ENCODE measurements at places on chromosomes 16 and 17.

- peak; percentile 36 for DNase-seq
Observed at GRCh38 chr17:6523330-6523729, 33.0 kb downstream of the PITPNM3 start.

GRCh38 chr17:19873346-19873745 is 5.6 kb upstream of the ULK2 start:
- DNase-seq = no peak

- DNase-seq = no peak
Observed at GRCh38 chr17:60155815-60156214, 6.0 kb downstream of the CA4 start.

GRCh38 chr17:9086577-9086976 is 65.3 kb downstream of the NTN1 start:
- DNase-seq = no peak

GRCh38 chr17:57666201-57666870 is 78.8 kb downstream of the CCDC182 start:
- no peak for DNase-seq

DNA sequence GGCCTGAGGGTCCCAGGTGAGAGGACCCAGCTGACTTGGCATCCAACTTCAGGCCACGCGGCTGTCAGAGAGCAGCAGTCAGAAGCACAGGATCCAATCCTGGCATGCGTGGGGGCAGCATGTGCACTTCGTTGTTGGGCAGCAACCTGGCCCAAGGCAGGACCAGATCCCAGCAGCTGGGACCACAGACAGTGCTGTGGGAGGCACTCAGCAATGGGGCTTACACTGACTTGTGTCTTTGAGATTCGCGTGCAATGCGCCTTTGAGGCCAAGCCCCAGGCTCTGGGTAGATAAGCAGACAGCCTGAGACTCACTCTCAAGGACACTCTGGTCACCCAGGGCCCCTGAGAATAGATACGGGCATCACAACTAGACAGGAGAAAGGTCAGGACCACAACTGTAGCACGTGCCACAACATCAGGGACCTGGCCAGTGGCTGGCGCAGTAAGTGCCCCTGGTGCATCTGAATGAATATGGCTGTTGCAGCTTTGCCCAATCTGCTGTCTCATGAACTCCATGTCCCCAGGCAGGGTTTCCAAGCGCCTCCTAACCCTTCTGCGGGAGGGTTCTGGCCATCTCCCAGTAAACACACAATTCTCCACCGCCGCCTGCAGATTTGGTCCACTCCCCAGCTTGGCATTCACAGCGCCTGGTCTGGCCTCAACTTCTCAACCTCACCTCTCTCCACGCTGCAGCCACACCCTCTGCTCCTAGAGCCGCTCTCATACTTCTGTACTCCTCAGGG is 3.2 kb downstream of the PAM16 start:
- DNase-seq = no peak

GRCh38 chr17:64025732-64026294 is 5.4 kb upstream of the ICAM2 start:
- DNase-seq = peak; percentile 80

- DNase-seq = no peak
Observed at GRCh38 chr16:69176033-69176800, 10.7 kb upstream of the SNTB2 start.

DNA sequence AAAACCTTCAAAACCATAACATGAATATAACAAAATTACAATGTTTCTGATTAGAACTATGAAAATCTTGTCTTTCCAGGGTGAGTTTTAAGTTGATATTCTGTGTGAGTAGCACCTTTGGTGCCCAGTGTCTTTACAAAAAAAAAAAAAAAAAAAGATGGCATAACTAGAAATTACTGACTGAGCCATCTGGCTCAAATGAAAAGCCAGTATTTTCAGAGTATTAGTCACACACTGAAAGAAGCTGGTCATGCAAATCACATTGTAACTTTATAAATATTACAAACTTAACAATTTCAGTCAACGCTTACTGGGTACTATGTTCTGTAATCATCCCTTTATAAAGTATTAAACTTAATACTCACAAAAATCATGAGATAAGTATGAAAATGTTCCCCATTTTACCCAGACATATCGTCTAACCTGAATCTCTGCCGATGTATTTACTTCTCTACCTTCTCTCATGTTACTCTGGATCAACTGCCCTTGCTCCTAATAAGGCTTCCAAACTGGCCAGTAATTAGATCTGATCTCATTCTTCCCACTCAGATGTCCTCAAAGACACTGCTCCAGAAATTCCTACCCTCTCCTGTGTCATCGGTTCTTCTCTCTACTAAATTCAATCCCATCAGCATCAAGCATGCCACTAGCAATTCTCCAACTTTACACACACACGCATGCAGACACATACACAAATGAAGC is 25.4 kb downstream of the UBE2G1 start:
- DNase-seq = no peak

DNA sequence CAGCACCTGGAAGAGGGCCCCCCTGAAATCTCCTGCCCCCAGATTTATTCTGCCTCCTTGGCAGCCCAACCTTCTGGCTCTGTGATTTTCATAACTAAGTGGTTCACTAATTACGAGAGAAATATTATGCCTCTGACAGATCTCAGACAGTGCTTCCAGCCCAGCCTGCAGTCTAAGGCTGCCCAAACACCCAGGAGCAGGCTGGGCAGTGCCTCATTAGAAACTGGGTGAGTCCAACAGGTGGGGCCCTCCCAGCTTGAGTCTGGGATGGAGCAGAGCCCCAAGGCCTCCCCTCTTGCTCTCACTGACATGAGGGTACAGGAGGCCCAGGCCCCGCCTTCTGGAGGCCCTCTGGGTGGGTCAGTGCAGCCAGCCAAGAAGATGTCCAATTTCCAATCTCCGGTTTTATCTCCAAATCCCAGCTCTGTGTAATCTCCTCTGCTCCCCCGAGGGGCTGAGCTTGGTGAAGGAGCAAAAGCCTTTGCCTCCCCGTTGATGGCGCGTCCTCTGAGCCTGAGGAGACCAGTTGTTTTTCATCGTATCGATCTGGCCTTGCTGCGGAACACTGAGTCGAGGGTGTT is 20.1 kb upstream of the ABCC3 start:
- no peak for DNase-seq

GRCh38 chr17:69268543-69269014 is 40.0 kb upstream of the ABCA10 start:
- peak; percentile 18 for DNase-seq

DNA sequence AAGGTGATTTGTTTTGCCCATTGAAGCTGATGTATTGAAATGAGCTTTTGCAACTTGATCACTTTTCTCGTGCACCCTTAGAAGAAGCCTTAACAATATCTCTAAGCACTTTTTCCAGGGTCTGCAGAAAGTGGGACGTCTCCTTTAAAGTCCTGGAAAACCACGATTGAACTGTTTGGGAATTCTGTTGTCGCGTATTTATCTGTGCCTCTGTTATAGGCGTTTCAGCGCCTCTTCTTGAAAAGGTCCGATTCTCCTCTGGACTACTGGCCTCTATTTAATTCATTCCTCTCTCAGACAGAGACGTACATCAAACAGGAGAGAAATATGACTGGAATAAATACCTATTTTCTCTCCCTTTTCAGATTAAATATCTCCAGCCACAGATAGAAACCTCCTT is 262.4 kb upstream of the PSMD7 start:
- no peak for DNase-seq

DNA sequence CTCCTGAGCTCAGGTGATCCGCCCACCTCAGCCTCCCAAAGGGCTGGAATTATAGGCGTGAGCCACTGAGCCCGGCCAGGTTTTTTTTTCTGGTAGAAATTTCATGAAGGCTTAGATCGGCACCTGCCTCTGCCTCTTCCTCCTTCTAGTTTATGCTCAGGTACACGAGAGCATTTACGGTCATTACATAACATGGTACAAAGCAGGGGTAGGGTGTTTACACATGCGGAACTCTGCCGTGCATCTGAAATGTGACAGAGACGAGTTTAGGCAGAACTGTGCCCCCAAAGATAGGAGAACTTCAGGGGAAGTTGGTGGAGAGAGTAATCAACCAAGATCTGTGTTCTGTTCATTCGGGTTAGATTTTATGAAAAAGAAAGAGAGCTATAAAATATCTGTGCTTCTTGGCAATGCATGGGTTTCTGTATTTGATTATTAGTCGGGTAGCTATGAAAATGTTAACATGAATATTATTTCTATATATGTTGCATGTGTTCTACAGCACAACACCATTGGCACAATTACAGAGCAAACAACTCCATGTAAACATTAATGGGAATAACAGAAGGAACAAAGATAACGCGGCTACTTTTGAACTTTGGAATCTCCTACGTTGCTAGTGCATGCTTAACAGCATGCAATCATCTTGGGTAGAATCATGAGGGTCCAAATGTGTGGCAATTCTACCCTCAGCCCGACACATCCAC is 23.5 kb upstream of the MAP2K6 start:
- DNase-seq = no peak

DNA sequence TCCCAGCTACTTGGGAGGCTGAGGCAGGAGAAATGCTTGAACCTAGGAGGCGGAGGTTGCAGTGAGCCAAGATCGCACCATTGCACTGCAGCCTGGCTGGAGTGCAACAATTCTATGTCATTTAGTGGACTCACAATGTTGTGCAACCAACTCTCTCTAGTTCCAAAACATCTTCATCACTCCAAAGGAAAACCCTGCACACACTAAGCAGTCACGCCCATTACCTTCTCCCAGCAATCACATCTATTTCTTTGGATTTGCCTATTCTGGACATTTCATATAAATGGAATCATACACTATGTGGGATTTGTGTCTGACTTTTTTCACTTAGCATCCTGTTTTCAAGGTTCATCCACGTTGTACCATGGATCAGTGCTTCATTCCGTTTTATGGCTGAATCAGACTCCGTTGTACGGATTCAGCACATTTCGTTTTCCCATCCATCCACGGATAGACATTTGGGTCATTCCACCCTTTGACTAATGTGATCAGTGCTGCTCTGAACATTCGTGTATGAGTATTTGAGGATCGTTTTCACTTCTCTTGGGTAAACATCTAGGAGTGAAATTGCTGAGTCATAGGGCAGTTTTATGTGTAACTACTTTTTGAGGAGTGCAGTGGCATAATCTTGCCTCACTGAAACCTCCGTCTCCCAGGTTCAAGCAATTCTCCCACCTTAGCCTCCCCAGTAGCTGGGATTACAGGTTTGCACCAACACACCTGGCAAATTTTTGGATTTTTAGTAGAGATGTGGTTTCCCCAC is 45.4 kb upstream of the EMP2 start:
- no peak for DNase-seq

GRCh38 chr17:80892900-80893603 is 98.6 kb upstream of the CHMP6 start:
- DNase-seq = peak; percentile 23

- no peak for DNase-seq
Observed at GRCh38 chr16:69595127-69596036, 29.6 kb downstream of the NFAT5 start.

DNA sequence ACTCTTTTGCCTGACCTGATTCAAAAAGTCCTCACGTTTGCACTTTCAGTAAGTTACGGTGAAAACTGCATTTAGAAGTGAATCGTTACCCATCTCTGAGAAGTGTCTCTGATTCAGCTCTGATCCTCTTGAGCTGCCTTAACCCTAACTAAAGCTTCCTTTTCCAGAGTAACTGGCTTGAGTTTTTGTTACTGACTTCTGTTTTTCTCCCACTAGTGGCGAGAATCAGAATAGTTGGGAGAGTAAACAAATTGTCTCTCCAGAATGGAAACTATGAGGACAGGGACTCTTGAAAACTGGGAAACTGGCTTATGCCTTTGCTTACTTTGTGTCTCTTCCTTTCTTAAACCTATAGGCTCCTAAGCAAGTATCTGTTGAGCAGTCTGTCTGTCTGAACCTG is 31.3 kb upstream of the KPNB1 start:
- no peak for DNase-seq

- DNase-seq = no peak
Observed at GRCh38 chr16:86281421-86281820, 228.9 kb upstream of the FOXF1 start.

- no peak for DNase-seq
Observed at GRCh38 chr16:86249631-86250030, 260.7 kb upstream of the FOXF1 start.

DNA sequence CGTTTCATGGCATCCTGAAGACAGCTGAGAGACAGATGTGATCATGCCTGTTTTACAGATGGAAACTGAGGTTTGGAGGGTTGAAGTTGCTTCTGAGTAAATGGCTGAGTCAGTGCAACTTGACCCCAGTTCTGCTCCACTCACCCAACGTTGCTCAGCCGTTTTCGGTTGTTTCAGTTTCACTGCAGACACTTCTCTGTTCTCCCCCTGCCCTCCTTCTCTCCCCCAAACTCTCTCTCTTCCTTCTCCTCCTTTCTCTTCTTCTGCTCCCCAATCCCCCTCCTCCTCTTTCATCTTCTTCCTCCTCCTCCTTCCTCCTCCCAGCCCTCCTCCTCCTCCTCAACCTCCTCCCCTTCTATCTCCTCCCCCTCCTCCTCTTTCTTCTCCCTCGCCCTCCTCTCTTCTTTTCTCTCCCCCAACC is 9.4 kb upstream of the CEP20 start:
- DNase-seq = no peak

DNA sequence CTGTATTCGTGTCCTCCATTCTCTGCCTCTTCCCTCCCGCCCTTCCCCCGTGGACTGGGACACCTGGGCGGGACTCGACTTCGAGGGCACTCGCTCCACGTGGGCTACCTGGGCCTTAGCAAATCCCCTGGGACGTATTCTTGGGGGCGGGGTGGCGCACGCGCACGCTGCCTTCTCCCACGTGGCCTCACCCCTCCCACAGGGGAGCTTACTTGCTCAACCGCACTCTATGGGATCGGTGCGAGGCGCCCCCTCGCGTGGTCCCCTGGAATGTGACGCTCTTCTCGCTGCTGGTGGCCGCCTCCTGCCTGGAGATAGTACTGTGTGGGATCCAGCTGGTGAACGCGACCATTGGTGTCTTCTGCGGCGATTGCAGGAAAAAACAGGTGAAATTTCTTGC is 3.5 kb downstream of the VMO1 start:
- DNase-seq = no peak

- DNase-seq = no peak
Observed at GRCh38 chr16:83939266-83939855, 13.7 kb upstream of the OSGIN1 start.

DNA sequence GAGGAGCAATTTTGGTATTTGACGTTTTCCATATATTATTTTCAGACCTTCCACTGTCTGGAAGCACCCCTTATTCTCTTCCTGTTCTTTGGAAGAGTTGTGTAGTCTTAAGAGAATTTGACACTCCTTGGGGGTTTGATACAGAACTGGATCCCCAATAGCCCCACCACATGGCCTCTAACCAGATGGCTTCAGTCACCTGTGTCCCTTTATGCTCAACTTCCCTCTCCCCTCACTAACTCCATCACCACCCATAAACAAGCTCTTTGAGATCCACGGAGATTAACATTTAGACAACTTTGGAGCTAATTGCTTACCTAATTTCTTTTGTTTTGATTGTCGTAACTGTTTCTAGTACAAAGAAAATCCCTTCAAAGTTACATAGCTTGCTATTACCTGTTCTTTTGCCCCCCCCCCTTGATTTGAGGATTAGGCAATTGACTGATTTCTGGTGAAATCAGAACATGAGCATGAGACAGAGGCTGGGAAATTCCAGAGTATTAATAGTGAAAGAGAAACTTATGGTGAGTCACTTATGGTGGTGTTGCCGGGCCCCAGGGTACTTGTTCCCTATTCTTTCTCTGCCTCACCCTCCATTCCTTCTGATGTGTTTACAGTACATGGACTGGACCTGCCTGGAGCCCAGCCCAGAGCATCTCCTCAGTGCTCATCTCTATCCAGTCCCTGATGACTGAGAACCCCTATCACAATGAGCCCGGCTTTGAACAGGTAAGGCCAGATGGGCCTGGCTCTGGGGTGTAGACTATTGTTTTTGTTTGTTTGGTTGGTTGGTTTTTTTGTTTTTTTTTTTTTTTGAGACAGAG is 7.5 kb downstream of the UBE2Z start:
- DNase-seq = peak; percentile 55
